T-helper 1 cell (primary cell): ENCODE measurements at places on chromosomes 11 and 22.

GRCh38 chr22:48905206-48905975, 922.3 kb downstream of the BRD1 start:
- DNase-seq, result no peak

GRCh38 chr11:125464270-125464662, 31.8 kb downstream of the FEZ1 start:
- DNase-seq, result no peak

- no peak for DNase-seq
These were observed 64.9 kb upstream of the EED start for GRCh38 chr11:86179646-86180064.

GRCh38 chr11:2178906-2179494, 7.4 kb upstream of the TH start:
- no peak for DNase-seq

DNA sequence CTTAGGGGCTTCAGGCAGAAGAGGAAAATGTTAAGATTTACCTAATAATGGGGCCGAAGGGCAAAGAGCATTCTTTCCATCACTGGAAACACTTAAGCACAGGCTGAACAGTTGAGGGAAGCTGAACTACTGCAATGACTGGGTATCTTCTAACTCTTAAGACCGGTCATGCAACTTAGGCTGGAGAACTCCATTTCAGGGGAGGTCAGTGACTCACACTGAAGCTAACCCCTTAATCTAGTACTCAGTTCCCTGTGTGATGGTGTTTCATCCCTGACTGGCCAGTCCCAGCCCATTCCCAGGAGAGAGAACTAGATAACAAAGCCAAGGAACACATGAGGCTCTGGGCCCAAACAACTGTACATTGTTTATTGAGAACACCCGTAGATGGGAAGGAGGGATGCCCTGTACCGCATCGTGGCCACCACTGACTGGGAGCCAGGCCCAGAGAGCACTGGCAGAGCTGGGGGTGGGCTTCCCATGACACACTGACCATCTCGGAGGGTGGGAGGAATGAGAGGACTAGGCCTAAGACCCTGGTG, 10.5 kb downstream of the RPL27A start:
- no peak for DNase-seq

- DNase-seq, result no peak
These were observed 14.7 kb upstream of the ST14 start for GRCh38 chr11:130144861-130145281.
